ENCODE measurements at places on chromosomes 7 and 10.

DNA sequence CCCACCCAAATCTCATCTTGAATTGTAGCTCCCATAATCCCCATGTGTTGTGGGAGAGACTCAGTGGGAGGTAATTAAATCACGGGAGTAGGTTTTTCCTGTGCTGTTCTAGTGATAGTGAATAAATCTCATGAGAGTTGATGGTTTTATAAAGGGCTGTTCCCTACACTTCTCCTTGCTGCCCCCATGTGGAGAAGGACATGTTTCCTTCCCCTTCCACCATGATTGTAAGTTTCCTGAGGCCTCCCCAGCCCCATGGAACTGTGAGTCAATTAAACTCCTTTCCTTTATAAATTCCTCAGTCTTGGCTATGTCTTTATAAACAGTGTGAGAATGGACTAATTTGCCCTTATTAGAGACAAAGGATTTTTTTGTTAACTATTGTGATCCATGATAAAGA is 48.5 kb upstream of the MKX start:
- peak; percentile 15 for DNase-seq

DNA sequence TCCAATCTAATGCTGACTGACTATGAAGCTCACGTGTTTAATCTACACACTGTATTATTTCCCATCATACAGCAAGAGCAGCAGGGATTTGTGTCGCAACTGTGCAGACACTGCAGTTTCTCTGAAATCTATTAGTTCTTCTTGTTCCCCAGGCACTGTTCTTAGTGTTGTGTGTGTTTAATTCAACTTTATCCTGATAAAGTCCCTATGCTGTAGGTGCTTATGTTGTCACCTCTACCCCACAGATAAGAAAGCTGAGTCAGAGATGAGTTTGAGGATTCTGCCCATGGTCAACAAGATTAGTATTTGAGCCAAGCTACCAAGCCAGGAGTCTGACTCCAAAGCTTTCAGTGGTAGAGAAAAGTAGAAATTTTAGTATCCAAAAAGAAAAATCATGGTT is 22.5 kb upstream of the EPHB6 start:
- no peak for DNase-seq

DNA sequence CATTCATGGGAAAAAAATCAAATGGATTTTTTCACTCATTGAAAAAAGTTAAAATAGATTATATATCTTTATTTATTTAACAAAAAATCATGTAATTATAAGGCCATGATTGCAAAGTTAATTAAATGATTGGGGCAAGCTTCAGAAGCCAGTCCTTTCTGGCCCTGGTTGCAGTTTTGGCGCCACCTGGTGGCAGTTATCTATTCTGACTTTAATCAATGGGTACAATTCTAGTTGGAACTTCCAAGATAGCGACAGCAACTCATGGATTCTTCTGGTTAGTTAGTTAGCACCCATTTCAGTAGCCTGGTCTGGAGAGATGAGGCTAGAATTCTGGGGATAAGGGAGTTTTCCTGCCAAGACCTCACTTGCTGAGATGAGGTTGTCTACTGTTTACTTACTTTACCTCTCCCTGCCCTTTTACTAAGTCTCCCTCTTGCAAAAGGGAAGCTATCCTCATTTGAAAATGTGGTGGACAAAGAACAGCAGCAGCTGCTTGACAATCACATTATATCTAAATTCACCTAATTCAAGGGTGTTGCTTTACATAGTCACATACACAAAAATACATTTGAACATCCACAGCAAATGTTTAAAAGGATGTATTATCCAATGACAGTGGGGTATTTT is 42.3 kb downstream of the NOC3L start:
- peak; percentile 68 for DNase-seq

GRCh38 chr10:133359554-133359971 is 1.7 kb upstream of the FUOM start:
- DNase-seq, result no peak

GRCh38 chr10:21238717-21239116 is 286.8 kb downstream of the SKIDA1 start:
- no peak for DNase-seq
